Breast epithelium (tissue), 4 donors: ENCODE measurements at places on chromosomes 7 and 10. TPM values are rescaled to one million over a fixed set of nuclear protein-coding genes. Genes with fewer than 3 reads are reported as not detected.

GRCh38 chr7:74606101-74606908, 51.2 kb upstream of the GTF2I start:
- DNase-seq: no peak

- DNase-seq: no peak
Observed at GRCh38 chr10:43086321-43086942, 9.6 kb downstream of the RET start.

GRCh38 chr10:129345763-129346162, 121.3 kb upstream of the MGMT start:
- no peak for DNase-seq

DNA sequence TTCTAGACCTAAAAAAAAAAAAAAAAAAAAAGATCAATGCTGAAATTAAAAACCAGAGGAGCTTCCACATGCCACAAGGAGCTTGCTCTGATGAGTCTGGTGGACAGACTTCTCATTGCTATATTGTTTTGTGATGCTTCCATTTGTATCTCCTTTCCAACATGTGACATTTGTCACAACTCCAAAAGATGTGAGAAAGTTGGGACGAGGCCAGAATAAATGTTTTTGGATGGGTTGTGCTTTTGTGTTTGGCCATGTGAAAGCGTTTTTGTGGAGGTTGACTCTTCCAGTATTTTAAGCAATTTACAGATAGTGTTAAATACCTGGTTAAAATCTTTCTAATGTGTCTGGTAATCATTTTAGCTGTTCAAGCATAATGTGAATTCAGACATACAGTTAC, 280.1 kb downstream of the SKAP2 start:
- DNase-seq: no peak

DNA sequence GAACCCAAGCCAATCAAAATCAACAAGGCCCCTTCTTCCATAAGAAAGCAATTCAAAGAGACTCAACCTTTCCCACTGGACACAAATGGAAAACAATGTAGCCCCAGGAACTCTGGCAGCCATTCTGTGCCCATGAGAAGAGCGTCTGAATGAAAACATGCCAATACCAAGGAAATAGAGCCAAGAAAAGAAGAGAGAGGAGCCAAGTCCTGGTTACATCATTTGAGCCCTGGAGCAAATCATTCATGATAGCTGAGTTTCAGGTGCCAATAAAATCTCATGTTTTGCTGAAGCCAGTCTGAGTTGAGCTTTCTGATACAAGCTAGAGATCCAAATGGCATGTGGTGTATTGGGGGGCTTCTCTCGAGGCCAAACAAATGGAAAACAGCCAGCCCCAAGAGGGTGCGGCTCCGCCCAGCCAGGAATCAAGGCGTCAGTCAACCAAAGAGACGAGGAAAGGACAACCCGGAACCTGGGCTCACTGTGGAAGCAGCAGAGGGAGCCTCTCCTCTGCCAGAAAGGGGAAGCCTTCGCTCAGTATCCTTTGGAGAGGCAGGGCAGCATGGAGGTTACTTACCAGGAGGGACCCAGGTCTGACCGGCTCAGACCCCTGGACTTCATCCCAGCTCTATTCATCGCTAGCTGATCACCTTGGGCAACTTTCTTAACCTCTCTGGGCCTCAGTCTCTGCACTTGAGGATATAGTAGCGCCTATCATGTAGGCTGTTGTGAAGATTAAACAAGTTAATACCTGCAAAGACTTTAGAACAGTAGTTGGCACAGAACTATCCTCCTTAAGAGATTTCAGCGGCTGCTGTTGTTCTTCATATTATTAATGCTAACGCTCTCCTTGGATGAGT, 61.8 kb downstream of the OAT start:
- DNase-seq: no peak

Gene KCNIP2
- 20.6 TPM for total RNA-seq
